Common myeloid progenitor, CD34-positive (primary cell): ENCODE measurements at places on chromosomes 11 and 22.

- DNase-seq, result no peak
Measured at GRCh38 chr22:27129266-27129665, 471.9 kb downstream of the MIAT start.

GRCh38 chr22:27487600-27488452 lies 313.7 kb downstream of the MN1 start:
- no peak for DNase-seq

DNA sequence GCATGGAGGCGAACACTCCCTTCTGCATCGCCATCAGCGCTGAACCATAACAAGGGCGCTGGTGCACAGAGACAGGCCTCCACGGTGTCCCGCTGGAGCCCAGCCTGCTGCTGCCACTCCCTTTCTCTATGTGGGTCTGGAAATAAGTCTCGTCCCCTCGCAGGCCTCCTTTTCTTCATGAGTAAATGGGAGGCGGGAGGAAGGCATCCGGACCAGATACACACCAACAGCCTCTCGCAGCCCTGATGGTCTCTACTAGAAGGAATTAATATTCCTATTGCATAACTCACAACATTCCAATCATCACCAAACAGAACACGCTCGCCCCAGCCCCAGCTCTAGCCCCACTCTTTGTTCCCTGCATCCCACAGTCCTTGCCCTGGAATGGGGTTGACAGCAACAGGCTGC lies 14.9 kb downstream of the RASD2 start:
- no peak for DNase-seq

- DNase-seq, result no peak
Measured at GRCh38 chr11:70128435-70128906, 50.4 kb downstream of the ANO1 start.

GRCh38 chr11:18958221-18958910 lies 19.2 kb upstream of the MRGPRX1 start:
- DNase-seq, result no peak

DNA sequence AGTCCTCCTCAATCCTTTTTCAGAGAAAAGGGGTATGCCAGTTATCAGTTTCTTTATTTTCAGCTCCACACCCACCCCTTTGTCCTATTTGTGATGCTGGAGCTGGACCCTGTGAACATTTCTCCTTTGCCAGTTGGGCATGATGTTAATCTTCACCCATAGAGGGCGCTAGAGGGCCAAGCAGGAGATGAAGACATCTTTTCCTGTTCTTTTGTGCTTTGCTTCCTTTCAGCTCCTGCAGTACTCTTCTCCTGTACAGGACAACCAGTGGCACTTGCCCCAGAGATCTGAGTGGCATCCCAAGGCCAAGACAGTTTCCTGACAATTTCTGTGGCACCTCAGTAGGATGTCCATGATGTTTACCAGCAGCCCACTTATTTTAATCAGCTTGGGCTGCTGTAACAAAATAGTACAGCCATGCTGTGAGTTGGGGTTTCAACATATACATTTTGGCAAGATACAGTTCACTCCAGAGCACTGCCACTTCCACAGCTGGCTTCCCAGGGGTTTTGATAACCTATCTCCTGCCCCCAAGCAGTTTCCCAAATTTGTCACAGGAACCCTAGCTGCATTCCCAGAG lies 4.6 kb downstream of the SAA2 start:
- peak; percentile 77 for DNase-seq

DNA sequence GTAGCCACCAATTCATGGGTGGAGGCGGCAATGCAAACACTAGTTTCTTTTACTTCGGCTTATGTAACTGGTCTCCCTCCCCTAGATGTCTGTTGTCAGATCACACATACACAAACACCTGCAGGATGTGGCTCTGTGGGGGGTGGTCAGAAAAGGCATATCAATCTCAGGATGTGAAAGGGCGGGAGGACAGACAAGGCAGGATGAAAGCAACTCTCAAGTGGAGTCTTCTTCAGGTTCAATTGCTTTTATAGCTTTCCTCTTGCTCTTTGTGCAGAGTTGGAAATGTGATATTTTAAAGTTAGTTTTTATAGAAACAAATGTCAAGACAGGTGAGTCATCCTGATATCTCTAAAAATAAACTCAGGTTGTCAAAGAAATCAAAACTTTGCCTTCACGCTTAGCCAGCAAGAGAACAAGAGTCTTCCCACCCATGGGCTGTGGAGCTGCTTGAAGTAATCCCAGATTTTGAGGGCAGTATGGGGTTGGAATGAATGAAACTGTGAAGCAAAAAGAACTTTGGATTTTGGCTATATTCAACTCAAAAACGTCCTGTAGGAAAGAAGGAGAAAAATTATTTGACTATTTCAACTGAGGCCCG lies 423.4 kb downstream of the GUCY1A2 start:
- no peak for DNase-seq

- no peak for DNase-seq
Measured at GRCh38 chr11:63558459-63559157, 4.6 kb downstream of the PLAAT2 start.

DNA sequence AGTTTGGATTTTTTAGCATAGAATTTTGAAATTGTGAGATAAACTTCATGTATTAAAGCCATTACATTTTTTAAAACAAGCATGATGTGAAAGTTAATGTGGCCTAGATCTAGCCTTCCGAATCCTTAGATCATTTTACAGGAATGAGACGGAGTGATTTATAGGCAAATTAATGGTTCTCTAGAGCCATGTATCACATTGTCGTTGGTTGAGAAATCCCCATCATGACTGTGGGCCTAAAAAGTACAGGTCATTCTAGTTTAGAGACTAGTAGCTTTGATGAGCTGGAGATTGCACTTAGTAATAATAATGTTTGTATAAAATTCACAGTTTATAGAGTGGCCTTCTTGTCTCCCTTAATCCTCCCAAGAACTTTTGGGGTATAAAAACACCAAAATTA lies 7.1 kb downstream of the EWSR1 start:
- no peak for DNase-seq

DNA sequence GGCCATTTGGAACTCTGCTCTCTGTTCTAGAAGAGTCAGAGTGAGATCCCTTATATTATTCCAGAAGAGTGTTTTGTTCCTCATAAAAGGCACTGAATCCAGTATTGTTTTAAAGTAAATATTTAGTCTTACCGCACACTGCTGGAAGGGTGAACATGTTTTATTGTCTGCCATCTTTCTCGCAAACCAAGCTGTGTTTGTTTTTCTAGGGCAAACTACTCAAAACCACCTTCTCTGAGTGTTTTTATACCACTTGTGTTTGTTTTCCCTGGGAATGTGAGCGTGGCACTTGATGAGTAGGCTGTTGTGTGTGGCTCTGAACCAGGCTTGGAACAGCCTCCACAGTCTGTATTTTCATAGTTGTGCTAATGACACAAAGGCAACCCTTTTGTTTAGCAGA lies 89.8 kb downstream of the DBX1 start:
- DNase-seq, result no peak
